Activated CD4-positive, alpha-beta T cell treated with anti-CD3 and anti-CD28 coated beads for 24 hours (primary cell): ENCODE measurements at places on chromosomes 2 and 18.

DNA sequence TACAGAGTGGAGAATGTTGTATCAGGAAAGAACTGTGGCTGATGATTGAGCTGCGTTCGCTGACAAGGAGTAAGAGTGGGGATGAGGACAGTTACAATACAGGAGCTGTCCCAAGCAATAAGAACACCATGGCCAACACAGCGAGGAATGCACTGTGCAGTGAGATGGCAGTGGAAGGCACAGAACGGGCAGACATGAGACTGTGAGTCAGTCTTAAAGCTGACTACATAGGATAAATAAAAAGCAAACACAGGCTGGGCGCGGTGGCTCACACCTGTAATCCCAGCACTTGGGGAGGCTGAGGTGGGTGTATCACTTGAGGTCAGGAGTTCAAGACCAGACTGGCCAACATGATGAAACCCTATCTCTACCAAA lies 89.8 kb downstream of the CABYR start:
- DNase-seq, result no peak

- no peak for DNase-seq
These were observed 27.6 kb upstream of the ASB1 start for GRCh38 chr2:238399094-238399493.

- DNase-seq, result peak; percentile 12
These were observed 386.5 kb downstream of the DLGAP1 start for GRCh38 chr18:4068552-4069158.

- no peak for DNase-seq
These were observed 71.0 kb upstream of the SP3 start for GRCh38 chr2:174035981-174036742.

DNA sequence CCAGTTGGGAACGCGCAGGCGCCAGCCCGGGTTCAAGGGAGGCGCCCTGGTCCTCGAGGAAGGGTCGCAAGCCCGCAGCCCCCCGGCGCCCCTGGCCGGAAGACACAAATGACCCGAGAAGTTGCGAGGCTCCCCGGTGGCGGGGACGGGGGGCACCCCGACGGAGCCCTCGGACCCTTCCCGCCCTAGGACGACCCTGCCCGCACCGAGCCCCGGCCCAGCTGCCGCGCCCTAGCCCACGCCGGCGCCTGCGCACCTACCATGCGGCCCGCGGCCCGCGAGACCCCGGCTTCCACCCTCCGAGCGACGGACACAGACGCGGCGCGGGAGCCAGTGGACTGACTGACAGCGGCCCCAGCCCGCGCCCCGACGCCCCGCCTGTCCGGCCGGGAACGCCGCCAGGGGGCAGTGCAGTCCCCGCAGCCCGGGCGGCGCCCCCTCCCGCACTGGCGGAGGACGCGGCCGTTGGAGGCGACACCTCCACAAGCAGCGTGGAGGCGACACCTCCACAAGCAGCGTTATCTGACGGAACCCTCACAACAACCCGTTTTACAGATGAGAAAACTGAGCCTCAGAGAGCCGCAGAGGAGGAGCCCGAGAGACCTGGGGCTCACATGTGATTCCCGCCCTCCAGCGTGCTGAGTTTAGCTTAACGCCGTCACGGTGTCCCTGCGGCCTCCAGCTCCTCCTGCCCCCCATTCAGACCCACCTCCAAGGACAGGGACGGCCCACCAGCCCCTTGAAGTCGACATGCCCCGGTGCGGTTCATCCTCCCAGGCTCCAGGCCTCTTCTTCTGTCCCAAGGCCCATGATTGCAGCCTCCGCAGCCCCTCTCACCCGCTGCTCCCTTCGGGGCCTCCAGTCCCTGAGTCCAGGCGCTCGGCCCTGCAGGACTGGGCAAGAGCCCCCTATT lies at the start of gene NMUR1:
TSS of gene NMUR1 (minus strand) at position 347 of the 913 bp plus-strand sequence. CDS start at position 263, 84 bp downstream.
- DNase-seq, result peak; percentile 61

DNA sequence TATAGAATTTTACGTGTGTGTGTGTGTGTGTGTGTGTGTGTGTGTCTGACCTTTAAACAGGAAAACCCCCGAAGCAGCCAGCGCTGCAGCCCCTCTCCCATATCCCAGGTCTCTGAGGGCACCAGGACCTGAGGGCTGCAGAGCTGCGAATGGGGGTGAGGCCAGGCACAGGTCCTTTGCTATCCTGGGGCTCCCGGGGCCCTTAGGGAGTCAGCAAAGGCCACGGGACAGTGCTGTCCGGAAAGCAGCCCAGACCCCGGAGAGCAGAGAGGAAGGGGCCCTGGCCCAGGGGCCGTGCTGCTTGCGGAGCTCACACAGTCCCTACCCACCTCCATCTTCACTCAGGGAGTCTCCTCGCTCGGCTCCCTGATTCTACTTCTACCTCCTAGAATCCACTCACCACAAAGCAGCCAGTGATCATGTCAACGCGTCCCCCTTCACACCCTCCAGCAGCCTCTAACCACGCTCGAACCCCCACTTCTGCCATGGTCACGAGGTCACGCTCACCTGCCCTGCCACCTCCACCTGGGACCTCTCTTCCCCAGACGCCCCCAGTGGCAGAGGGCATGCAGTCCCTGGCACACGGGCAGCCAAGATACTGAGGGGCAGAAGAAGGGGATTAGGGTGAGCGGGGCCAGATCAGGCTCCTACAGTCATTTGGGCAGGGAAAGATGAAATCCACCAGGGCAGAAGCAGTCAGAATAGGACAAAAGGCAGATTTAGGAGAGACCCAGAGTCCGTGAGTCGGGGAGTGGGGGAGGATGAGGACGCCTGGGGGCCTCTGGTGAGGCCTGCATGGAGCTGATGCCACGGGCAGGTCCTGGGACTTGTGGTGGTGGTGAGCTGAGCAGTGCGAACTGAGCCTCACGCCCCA lies 86.7 kb downstream of the USP40 start:
- DNase-seq, result no peak

- no peak for DNase-seq
These were observed 102.9 kb downstream of the PRKCE start for GRCh38 chr2:45754131-45755010.

DNA sequence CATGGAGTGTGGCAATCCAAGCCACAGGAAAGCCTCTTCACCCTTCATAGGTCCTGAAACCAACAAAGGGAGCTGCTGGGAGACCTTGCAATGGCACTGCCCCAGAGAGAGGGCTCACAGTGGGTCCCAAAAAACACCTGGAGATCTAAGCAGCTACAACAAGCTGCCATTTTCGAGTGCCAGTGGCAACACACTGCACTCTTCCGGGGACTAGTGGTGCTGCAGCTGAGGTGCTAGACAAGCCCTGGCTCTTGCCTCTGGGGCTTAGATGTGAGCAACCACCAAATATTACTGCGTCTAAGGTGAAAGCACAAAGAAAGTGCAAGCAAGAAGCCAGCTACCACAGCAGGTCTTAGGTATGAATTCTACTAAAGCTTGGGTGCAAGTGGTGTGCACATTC lies 192.9 kb downstream of the NOL4 start:
- no peak for DNase-seq

- DNase-seq, result no peak
These were observed 96.3 kb downstream of the FAM210A start for GRCh38 chr18:13629841-13630715.

- DNase-seq, result no peak
These were observed 69.5 kb upstream of the SPTBN1 start for GRCh38 chr2:54386585-54386984.

DNA sequence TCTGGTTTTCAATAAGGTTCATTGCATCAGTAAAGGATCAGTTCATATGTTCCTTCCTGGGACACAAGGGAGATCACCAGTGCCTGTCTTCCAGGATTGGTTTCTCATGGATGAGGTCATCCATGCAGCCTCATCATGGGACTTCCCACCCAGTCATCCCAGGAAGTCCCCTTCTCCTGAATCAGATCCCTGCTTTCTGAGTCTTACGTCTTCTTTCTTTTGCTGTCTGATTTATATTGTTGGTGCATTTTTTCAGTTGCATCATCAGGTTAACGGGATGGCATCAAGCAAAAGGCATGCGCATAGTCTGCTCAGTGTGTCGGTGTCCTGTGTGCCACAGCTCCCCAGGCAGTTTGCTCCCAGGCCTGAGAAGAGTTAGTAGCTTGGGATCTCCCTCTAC lies 105.9 kb downstream of the SOX11 start:
- DNase-seq, result no peak

- DNase-seq, result no peak
These were observed 152.2 kb downstream of the TPGS2 start for GRCh38 chr18:36676629-36677028.

DNA sequence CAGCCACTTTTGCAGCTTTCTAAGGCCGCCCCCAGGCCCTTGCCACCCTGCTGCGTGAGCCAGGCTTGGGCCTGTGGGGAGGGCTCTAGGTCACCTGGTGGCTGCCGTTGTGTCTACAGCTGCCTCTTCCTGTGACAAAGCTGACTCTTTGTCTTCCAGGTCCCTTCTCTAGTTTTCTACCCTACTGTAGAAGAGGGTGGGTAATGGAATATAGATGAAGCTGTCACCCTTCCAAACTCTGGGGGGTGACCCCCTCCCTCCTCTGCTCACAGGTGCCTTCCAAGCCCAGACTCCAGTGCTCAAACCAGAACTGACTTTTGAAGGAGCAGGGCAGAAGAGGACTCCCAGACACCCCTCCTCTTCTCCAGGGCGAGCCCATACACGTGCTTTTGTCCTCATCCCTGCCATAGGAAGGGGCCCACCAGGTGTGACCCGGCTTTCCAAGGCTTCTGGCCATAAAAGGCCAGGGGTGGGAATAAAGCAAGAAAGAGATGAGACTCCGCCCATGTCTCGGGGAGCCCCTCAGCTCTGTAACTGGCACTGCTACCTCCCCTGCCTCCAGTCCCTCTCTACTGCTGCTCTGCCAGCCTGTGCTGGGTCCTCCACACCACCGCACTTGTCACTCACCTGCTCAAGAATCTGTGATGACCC lies 17.9 kb upstream of the SDC1 start:
- DNase-seq, result no peak

DNA sequence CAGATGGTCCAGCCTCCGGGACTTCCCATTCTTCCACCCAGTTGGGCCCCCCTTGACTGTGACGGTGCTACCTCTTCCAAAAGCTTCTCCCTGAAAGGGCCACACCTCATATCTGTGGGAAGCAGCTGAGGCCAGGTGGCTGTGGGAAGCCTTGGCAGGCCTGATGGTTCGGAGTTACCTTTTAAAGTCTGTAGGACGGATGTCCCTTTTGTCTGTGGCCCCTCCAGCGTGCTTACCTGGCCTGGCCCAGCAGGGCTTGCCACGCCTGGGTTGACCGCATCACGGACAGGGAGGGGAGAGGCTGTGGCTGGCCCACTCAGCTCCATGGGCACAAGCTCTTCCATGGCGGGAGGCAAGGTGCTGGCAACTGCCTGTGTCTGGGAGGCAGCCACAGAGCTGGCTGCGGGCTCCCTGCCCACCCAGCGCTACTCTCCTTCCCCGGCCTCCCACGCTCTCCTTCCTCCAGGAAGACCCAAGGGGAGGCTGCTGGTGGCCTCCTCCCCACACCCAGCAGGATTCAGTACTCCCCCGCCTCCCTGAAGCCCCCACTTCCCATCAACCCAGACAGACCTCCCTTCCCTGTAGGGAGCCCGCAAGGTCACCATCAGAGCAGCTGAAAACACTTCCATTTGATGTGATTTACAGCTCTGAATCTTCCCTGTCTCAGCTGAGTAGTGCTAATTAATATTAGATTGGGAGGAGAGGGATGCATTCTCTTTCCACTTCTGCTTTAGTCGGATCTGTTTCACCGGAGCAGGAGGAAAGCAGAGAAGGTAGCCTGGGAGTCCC lies 52.8 kb downstream of the EDAR start:
- DNase-seq, result no peak

DNA sequence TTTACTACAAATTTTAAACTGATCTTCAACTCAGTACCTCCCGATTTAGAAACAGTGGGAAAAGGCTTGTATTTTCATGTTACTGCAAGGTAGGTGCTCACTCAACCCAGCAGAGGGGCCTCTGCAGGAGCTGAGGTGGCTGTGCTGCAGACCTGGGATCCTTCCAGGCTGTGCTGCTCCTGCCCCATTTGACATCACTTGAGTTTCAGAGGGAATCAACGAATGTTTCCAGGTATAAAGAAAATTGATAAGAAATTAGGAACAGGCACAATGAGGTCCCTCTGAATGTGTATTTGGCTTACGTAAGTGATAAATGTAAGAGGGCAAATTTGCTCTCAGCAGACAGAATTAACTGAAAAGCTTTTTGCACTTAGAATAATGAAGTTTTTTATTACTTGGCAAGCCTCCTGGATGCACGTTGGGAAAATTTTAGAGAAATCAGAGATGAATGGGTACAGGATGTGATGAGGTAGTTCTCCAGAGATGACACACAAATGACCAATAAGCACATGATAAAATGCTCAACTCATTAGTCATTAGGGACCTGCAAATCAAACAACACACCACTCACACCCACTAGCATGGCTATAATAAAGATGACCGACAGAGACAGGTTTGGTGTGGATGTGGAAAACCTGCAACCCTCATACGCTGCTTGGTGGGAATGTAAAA lies 114.0 kb downstream of the NOL10 start:
- no peak for DNase-seq

- no peak for DNase-seq
These were observed 2.7 kb downstream of the COLEC11 start for GRCh38 chr2:3597567-3597966.

DNA sequence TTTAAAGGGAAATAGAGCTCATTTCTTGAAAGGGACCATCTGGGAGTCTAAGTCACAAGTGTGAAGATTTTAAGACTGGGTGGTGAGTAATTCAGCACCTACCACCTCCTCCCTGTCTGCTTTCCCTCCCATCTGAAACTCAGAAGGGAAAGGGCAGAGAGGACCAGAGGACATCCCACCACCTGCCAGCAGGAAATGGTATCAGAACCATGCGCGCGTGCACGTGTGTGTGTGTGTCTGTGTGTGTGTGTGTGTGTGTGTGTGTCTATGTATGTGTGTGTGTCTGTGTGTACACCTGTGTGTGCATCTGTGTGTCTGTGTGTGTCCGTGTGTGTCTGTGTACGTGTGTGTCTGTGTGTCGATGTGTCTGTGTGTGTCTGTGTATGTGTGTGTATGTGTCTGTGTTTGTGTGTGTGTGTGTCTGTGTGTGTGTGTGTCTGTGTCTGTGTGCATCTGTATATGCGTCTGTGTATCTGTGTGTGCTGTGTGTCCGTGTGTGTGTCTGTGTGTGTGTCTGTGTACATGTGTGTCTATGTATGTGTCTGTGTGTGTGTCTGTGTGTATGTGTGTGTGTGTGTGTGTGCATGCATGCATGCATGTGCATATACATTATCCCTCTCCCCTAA lies 76.8 kb downstream of the ZFP36L2 start:
- peak; percentile 43 for DNase-seq
